ENCODE measurements at places on chromosomes 7 and 10.

GRCh38 chr10:44647877-44648542 lies 263.1 kb upstream of the CXCL12 start:
- DNase-seq: no peak

DNA sequence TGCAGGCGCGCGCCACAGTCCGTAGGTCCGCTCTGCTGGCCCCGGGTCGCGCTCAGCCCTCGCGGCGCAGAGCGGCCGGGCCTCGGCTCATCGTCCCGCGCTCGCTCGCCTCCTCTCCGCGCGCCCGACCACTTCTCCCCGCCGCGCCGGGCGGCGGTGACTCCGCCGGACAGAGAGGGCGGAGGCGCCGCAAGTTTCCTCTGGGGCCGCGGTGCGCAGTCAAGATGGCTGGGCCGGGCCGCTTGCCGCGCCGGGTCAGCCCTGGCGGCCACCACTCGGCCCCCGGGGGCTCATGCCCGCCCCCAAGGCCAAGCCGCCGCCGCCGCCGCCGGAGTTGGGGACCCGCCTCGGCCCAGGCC lies 441 bp downstream of the FZD8 start:
- peak; percentile 31 for DNase-seq

GRCh38 chr10:112137154-112137987 lies 46.2 kb downstream of the GPAM start:
- DNase-seq: peak; percentile 79

GRCh38 chr7:74583630-74584029 lies 73.9 kb upstream of the GTF2I start:
- DNase-seq: no peak

- DNase-seq: no peak
Observed at GRCh38 chr7:28155019-28155660, 25.5 kb downstream of the JAZF1 start.

- no peak for DNase-seq
Observed at GRCh38 chr10:125116652-125117310, 43.6 kb downstream of the CTBP2 start.

- no peak for DNase-seq
Observed at GRCh38 chr7:20816372-20816959, 29.8 kb upstream of the SP8 start.

DNA sequence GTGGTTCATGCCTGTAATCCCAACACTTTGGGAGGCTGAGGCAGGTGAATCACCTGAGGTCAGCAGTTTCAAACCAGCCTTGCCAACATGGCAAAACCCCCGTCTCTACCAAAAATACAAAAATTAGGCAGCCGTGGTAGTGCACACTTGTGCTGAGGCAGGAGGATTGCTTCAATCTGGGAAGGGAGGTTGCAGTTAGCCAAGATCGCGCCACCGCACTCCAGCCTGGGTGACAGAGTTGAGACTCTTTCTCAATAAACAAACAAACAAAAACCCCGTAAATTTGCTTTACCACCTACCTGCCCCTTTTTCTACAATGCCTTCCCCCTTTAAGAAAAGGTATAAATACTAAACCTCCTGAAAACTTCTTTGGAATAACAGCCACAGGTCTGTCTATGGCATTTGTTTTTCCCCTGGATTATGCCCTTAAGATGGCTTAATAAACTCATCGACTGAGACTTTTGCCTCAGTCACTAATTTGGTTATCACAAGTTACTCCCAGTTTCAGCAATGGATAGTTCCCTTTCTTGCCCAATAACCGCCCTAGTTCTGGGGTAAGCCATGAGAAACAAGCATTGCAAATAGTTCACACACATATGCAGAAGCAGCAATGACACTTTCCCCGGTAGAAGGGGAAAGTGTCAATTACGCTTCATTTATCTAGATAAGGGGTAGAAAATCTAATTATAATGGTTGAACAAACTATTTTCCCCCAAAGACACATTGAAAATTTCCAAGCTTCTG lies 52.8 kb upstream of the SVIL start:
- no peak for DNase-seq

- DNase-seq: no peak
Observed at GRCh38 chr7:20326342-20326741, 4.4 kb upstream of the ITGB8 start.

DNA sequence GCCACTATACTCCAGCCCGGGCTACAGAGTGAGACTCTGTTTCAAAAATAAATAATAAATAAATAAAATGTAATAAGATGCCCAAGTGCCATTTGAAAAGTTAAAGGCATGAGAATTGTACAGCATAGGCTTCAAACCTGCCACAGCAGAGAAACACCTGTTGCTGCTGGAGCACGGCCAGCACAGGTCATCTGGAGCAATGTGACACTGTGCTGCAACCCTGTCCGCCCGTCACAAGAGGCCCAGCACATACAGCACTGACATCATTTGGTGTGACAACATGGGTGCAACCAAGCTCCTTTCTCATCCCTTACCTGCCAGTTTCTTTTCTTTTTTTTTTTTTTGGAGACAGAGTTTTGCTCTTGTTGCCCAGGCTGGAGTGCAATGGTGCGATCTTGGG lies 1.3 kb downstream of the RFC2 start:
- DNase-seq: no peak

DNA sequence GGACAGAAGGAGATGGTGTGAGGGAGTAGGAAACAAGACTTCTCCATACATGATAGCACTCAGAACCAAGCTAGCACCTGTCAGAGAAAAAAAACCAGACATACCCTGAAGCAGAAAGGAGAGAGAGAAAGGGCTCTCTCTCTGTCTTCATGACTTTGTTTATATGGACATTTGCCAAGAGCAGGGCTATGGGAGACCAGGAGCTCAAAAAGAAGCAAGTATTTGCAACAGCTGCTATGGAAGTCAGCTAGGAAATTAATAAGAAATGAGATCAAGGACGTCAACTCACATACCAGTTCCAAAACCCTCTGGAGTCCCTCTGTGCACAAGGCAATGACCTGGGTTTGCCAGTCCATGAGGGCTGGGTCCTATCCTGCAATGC lies 111.6 kb downstream of the SGMS1 start:
- DNase-seq: no peak

GRCh38 chr7:113015034-113015645 lies 71.5 kb downstream of the GPR85 start:
- peak; percentile 30 for DNase-seq

GRCh38 chr10:116723428-116724281 lies 18.7 kb downstream of the HSPA12A start:
- no peak for DNase-seq

DNA sequence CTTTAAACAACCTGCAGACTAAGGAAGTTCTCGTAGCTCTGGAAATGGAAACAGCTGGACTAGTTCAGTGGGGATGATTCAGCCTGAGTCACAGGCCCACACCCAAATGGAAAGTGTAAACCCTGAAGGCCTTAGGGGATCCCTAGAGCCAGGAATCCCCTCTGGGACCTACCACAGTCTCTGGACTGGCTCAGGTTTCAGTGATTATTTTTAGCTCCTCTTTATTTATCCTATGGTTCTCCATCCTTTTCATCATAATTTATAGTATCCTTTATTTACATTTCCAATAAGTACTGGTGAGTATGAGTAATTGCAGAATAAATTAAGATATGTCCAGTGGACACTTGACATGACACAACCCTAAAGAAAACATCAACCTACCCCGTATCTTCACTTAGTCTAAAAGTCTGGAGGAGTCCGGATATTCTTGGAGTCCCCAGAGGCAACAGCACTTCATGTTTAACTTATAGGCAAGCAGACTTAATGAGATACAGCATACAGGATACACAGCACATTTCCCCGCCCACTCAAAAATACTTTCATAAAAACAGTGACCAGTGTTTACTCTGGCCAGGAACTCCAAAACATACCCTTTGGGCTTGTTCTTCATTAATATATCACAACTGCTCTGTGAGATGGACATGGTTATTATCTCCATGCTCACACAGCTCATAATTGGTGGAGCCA lies 28.4 kb upstream of the SEMA3E start:
- DNase-seq: peak; percentile 72

DNA sequence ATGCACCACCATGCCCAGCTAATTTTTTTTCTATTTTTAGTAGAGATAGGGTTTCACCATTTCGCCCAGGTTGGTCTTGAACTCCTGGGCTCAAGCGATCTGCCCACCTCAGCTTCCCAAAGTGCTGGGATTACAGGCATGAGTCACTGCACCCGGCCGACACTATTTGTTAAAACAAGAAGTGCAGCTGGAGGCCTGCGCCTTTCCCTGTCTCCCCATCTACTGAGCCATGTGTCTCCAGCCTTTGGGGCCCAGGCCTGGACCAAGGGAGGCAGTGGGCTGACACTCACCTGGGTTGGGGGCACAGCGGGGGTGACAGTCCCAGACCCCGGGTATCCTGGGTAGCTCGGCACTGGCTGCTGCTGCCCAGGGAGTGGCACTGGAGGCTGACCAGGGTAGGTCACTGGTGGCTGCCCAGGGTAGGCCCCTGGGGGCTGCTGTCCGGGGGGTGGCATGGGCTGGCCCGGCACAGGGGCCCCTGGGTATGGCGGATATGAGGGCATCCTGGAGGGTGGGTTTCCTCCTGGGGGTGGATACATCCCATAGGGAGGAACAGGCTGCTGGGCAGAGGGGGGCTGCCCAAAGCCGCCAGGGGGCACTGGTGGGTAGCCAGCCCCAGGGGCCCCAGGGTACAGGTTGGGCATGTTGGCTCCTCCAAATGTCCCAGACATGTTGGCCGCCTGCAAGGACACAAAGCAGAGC lies 36.3 kb downstream of the PLAC9 start:
- DNase-seq: no peak

DNA sequence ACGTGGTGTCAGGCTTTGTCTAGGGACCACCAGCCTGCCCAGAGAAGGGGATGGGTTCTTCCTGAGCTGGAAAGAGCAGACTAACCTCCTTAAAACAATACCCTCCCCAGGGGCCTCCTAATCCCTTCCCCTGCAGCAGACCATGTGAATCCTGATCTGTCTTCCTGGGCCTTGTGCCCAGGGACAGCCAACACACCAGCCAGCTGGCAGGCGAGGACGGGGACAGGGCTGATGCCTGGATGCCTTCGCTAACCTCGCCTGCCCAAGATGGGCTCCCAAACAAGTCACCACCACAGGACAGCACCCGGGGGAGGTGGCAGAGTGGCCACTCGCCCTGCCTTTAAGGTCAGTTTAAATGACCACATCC lies 17.6 kb downstream of the PODXL start:
- DNase-seq: no peak

DNA sequence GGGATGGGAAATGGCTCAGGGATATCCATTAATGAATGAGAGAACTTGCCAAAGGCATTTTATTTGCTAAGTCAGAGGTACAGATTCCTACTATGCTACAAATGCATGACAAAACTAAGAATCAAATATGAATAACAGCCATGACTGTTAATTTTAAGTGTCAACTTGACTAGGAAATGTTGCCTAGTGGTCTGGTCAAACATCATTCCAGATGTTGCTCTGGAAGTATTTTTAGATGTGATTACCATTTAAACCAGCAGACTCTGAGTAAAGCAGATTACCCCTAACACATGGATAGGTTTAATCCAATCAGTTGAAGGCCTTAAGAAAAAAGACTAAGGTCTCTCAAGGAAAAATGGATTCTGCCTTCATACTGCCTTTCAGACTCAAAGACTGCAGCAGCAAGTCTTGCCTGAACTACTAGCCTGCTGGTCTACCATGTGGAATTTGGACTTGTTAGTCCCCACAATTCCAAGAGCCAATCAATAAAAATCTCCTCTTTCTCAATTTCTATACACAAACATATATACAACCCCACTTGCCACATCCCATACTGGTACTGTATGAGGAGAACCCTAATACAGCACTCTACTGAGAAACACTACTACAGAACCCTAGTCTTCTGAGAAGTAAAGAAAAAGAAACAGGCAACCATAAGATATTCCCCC lies 119.1 kb downstream of the NRBF2 start:
- DNase-seq: no peak

DNA sequence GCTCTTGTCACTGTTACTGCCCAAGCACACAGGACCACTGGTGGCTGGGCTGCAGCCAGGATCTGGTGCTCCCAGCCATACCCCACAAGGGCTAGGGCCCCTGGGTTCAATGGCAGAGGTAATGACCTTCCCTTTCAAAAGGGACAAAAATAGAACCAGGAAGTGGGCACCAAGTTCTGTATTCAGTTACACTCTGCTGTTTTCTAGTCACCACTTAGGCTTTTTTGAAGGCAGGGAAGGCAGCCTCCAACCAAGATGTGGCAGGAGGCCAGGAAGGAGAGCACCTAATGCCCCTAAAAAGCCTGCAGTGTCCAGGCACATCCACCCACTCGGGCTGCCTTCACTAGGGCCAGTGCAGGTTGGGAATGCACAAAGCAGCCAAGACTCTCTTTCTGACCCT lies 47.8 kb downstream of the NOD1 start:
- DNase-seq: no peak

GRCh38 chr7:50210706-50211115 lies 93.8 kb upstream of the IKZF1 start:
- peak; percentile 30 for DNase-seq

DNA sequence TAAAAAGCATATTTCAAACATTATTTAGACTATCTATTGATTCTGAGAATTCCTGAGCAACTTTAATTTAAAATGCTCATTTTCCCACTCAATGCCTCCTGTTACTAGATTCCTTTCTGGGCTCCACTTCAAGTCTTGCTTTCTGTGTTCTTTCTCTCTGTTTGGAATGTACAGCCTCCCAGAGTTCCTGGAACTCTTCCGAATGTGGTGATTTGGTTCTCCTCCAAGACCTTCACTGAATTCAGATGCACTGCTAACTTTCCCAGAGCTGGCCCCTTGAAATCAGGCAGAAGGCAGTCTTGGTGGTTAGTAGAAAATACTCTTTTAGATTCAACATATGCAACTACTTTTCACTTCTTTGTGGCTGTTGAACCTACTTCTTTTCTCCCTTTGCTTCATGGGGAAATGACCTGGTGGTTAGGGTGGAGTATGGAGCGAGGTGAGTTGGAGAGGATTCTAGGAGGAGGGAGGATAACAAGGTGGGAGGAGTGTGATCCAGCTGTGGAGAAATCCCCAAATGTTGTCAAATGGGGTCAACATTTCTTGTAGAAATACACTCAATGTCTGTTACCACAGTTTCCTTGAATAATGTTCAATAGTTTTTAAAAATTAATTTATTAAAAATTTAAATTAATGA lies 27.9 kb upstream of the CCDC7 start:
- DNase-seq: no peak

DNA sequence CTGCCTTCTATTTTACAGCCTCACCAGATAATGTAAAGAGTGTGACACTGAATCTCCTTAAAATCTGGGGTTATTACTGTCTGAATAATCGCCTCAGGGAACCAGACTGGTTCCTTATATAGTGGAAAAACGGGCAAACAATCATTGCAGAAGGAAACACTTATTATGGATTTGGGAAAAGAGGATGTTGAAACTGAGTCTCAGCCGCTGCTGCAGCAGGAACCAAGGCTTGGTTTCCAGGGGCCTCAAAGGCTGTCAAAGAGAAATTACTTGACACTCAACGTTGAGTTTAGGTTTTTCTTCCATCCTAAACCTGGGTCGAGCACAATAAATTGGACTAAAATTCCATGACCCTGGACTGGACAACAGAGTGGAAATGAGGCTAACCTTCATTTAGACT lies 103.8 kb upstream of the AHR start:
- no peak for DNase-seq

GRCh38 chr10:122326385-122326784 lies 48.1 kb upstream of the PLEKHA1 start:
- DNase-seq: no peak

Data from T47D (cell line).